ENCODE measurements at places on chromosomes 7 and 10.

DNA sequence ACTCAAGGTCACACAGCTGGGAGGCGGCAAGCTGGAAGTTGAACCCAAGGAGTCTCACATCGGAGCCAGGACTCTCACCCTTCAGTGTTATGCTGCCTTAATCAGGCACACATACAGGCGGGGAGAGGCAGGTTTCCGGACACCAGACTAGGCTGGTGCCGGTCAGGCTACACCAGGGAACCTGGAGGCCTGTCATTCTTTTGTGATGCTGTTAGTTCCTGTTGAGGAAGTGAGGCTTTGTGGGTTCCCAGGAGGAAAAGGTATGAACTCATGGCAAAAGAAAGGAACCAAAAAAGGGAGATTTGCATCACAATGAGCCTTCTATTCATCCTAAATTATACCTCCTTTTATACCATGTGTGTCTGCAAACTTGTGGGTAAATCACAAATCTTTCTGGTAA, 103.8 kb downstream of the TCF7L2 start:
- DNase-seq: no peak

DNA sequence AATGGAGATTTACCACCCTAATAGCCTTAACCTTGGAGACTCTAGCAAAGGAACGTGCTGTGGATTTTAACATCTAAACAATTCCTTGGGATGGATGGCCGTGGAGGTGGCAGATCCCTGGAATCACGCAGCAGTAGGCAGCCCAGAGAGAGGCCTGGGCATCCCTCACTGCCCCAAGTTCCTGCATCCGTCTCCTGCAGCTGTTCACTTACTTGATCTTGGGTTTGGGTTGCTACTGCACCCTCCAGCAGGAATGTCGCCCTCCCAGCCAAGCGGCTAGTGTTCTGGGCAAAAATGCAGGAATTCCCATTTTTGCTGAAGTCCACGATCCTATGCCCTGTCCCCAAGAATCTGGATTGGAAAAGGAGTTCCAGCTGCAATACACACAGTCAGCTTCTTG, 166.7 kb upstream of the SH2B2 start:
- no peak for DNase-seq

GRCh38 chr7:111919631-111920179, 286.5 kb downstream of the DOCK4 start:
- DNase-seq: peak; percentile 93

DNA sequence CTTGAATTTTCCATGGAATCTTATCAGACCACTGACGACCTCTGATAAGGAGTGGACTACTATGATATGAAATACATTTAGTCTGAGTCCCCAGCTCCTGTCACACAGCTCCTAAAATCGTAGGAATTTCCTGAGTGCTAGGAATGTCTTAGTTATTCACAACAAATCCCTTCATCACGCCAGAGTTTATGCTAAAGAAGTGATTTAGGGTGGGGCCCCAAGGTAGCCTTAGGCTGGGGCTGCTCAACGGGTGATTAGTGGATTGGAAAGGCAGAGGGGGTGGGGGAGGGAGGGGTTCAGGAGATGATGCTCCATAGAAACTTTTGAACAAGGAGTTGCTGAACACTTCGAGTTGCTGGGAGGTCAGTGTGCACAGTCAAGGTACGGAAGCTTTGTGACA, 7.0 kb upstream of the TET1 start:
- DNase-seq: no peak

DNA sequence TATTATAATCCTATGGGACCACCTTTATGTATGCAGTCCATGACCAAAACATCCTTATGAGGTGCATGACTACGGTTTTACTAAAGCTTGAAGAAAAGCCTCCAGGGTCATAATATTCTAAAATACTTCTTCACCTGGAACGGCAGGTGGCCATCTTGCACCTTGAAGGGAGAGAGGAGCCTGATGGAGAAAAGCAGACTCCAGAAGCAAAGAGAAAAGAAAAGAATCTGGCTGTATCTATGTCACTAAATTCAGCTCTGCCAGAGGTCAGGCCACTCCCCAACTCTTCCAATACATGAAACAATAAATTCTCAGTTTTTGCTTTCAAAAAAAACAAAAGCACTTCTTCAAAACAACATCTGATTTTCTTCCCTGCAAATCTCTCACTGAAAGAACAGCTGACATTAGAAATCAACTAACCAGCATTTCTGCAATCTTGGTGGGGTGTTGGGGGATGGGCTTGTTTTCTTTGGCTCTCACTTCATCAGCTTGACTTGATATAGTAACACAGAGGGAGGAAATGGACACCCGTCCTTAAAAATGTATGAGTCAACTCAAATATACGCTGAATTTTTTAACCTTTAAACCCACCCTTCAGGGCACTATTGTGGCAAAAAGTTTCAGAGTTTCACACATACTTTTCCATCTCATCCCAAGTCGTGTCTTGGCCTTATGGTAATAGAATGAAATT, 21.7 kb downstream of the HIBADH start:
- DNase-seq: peak; percentile 91

GRCh38 chr7:155336812-155337602, 39.3 kb downstream of the INSIG1 start:
- DNase-seq: no peak

GRCh38 chr10:24114556-24114955, 94.4 kb upstream of the KIAA1217 start:
- no peak for DNase-seq
